ENCODE measurements at places on chromosomes 4 and X. TPM values are rescaled to one million over a fixed set of nuclear protein-coding genes. Genes with fewer than 3 reads are reported as not detected.

DNA sequence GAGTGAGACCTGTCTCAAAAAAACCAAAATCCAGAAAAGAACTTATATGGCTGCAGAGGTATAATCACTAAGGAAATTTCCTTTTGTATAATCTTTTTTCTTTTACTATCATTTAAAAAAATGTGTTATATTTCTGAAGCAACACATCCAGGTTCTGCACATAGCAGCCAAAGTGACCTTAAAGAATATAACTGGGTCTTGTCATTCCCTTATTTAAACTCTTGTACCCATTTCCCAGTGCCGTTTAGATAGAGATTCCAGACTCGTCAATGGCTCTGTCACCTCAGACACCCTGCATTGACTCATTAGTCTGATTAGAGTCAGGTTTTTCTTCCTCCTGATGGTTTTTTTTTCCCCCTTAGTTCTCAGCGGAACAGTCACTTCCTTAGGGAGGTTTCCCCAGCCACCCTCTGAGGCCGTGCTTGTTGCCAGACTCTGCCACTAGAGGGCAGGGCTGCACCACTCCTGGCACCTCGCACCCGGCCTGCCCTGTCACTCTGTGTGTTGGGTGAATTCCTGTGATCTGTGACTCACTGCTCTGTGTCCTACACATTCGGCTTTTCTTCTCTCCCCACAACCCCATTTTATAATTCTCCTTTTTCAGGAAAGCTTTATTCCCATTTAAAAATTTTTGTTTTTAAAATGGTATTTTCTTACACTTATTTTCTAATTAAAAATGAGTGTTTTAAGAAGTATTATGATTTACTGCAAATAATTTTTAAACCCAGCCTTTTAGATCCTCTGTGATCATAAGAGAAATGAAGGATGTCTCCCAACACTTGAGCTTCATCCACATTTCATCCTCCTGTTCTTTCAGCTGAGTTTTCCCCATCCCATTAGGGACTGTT, 32.1 kb downstream of the HTT start:
- peak; percentile 91 for DNase-seq

DNA sequence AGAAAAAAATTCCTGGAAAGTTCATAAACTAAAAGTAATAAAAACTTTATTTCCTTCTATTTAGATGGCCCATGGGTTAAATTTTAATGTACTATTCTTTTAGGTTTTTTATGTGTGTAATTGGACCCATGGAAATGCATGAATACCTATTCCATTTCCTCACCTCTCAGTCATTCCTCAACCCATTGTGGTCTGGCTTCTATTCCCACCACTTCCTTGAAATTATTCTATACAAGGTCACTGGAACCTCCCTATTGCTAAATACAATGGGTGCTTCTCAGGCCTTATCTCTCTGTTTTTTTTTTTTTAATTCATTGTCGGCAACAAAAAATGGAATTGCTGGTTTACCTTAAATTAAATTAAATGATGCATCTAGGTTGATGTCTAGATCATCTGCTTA, 17.2 kb downstream of the SLC39A8 start:
- DNase-seq, result no peak

DNA sequence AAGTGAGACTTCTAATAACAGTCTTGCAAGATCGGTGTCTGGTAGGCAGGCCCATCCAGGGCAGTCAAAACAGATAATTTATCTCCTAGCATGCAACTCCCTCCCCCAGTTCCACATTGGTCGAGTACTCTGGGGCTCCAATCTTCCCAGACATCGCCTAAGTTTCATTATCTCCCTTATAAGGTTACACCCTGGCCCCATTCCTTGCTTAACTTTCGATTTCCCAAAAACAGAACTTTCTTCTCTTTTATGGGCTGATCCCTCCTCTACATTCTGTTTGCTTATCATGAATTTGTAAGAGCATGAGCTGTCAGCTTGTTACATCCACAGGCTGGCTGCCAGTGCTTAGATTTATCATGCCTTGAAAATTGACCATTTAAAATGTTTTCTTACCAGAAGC, 471.3 kb downstream of the TECRL start:
- no peak for DNase-seq

- DNase-seq, result no peak
Measured at GRCh38 chr4:17134100-17134499, 235.7 kb upstream of the LDB2 start.

DNA sequence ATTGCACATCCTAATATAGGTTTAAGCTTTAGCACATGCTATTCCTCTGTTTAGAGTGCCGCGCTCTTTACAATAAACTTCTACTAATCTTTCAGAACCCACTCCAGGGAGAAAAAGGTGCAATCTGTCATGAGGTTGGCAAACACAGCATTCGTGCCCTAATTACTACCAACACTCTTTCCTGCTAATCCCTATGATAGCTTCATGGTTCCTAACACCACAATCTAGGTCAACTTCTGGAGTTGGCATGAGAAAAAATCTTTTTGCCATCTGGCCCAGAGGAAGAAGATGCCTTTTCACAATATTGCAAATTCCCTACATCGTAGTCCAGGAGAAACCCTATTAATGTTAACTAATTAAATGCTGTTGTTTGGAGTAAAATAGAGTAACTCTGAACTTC, 39.6 kb downstream of the TMA16 start:
- no peak for DNase-seq

GRCh38 chr4:114922592-114922933, 190.9 kb downstream of the NDST4 start:
- DNase-seq, result no peak

- DNase-seq, result no peak
Measured at GRCh38 chr4:129614611-129615010, 518.7 kb downstream of the C4orf33 start.

- DNase-seq, result no peak
Measured at GRCh38 chr4:90127706-90128345, 632 bp downstream of the CCSER1 start.

DNA sequence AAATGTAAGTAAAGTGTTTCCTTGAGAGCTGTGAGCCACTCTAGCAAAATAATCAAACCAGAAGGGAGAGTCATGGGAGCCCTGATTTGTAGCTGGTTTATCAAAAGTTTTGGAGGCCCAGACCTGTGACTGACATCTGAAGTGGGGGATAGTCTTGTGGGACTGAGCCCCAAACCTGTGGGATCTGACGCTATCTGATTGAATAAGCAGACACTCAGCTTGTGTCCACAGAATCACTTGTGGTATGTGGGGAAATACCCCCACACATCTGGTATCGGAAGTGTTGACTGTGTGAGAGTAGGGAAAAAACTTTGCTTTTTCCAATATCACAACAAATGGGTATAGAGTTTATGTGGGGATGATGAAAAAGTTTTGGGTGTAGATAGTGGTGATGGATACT, 35.4 kb downstream of the FUNDC1 start:
- no peak for DNase-seq

DNA sequence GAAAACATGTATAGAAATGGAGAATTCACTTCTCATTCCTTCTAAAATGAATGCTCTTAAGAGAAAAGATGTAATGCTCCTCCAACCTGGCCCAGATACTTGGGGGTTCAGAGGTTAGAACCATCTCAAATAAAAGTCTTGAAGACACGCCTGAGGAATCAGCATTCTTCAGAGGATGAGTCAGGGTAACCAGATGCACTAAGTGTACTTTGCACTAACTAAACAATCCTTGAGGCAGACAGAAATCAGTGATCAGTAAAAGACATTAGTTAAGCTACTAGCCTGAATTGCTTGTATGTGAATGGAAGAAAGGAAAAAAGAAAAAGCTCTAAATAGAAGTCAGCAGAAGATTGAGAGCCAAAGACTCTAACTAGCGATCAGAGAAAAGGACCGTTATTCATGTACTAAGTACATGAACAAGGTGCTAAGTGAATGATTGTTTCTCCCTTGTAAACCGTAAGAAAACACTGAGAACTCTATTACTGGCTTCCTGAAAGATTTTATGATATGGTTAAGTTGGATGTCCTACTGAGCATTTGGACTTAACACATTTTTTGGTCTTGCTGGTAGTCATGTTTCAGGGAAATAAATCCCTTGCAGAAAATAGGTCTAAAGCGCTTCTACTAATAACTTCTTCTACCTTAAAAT, 738.3 kb downstream of the STPG2 start:
- no peak for DNase-seq

- no peak for DNase-seq
Measured at GRCh38 chr4:8538703-8539567, 41.3 kb upstream of the GPR78 start.

Gene PLK4
- 14.1 TPM for total RNA-seq

Gene CLDN24
- total RNA-seq, result not detected

Gene WDR17
- 4.3 TPM for total RNA-seq

Gene ALB
- total RNA-seq, result 22.6 TPM

Gene ARHGAP36
- not detected for total RNA-seq

Gene RAB9B
- 0.30 TPM for total RNA-seq

Gene BLOC1S4
- 26.0 TPM for total RNA-seq

Gene USP26
- not detected for total RNA-seq

Gene MAOB
- total RNA-seq, result 0.11 TPM

Gene OTUD6A
- not detected for total RNA-seq

Gene PAK3
- 0.13 TPM for total RNA-seq

Gene CYTL1
- total RNA-seq, result not detected
